ENCODE measurements at places on chromosomes 6 and 20. TPM values are rescaled to one million over a fixed set of nuclear protein-coding genes. Genes with fewer than 3 reads are reported as not detected.

FUT9 gene
- 0.03 TPM for total RNA-seq

IFNGR1 gene
- total RNA-seq: 60.1 TPM

STX11 gene
- total RNA-seq: 8.8 TPM

PDYN gene
- total RNA-seq: not detected

CFAP61 gene
- total RNA-seq: 73.4 TPM

SRPK1 gene
- 20.4 TPM for total RNA-seq

SMOC2 gene
- total RNA-seq: 37.2 TPM

SYTL3 gene
- 5.7 TPM for total RNA-seq

FABP7 gene
- not detected for total RNA-seq

IMPG1 gene
- not detected for total RNA-seq

BMP7 gene
- 2.7 TPM for total RNA-seq

EDN1 gene
- 5.9 TPM for total RNA-seq

DZANK1 gene
- total RNA-seq: 0.38 TPM

MOG gene
- total RNA-seq: 2.0 TPM

CDH22 gene
- total RNA-seq: 0.83 TPM

ULBP2 gene
- 1.1 TPM for total RNA-seq

LST1 gene
- total RNA-seq: 5.4 TPM

MANEA gene
- 5.2 TPM for total RNA-seq

QKI gene
- total RNA-seq: 460 TPM

CD93 gene
- 40.3 TPM for total RNA-seq

TRPC4AP gene
- total RNA-seq: 34.9 TPM

TP53TG5 gene
- 2.2 TPM for total RNA-seq

PTCRA gene
- not detected for total RNA-seq

PRL gene
- total RNA-seq: not detected

DCDC2 gene
- total RNA-seq: 0.08 TPM

CRISP3 gene
- total RNA-seq: 0.32 TPM

Measured in cardiac septum (tissue), 1 donor.